DMS53 (cell line): ENCODE measurements at places on chromosomes 7 and 10.

- DNase-seq: peak; percentile 40
These were observed 1177.4 kb upstream of the PHF14 start for GRCh38 chr7:9796241-9796640.

GRCh38 chr10:71999360-72000072 is 35.3 kb downstream of the CHST3 start:
- no peak for DNase-seq

- DNase-seq: no peak
These were observed 2.4 kb downstream of the TCTN3 start for GRCh38 chr10:95691281-95691680.

DNA sequence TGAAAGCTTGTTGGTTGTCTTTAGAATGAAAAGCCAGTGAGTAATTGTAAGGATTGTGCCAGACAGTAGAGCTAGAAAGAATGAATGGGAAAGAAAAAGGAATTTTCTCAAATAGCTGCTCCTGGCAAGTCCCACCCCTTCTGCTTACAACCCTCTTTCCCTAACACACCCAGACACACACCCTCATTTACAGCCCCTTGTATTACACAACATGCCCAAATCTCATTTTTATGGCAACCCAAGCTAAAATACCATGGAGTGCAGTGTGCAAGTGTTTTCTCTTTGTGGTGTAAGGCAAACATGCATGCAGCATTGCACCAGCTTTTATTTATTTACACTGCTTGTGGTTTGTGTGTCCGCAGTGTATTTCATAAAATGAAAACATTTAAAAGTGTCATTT is 1.5 kb downstream of the PRKAR2B start:
- DNase-seq: peak; percentile 27

GRCh38 chr10:122316224-122316884 is 45.3 kb downstream of the BTBD16 start:
- peak; percentile 96 for DNase-seq

- DNase-seq: no peak
These were observed 27.3 kb downstream of the AGAP3 start for GRCh38 chr7:151113344-151114150.

DNA sequence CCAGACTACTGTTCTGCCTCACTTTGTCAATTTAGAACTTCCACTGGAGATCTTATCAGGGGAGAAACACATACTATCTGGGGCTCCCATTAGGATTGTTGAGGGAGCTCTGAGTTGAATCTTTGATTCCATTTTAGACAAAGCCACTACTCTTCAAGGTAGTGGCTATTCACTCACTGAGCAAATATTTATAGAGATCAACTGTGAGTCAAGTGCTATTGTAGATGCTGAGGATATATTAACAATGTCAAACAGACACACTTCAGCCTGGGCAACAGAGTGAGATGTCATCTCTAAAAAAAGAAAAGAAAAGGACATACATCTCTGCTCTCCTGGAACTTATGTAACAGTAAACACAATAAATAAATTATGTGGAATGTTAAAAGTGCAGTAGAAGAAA is 315.3 kb downstream of the PTEN start:
- peak; percentile 94 for DNase-seq

- no peak for DNase-seq
These were observed 53.8 kb downstream of the SMURF1 start for GRCh38 chr7:99089914-99090629.

- no peak for DNase-seq
These were observed 572.5 kb downstream of the ARL4A start for GRCh38 chr7:13259930-13260329.

DNA sequence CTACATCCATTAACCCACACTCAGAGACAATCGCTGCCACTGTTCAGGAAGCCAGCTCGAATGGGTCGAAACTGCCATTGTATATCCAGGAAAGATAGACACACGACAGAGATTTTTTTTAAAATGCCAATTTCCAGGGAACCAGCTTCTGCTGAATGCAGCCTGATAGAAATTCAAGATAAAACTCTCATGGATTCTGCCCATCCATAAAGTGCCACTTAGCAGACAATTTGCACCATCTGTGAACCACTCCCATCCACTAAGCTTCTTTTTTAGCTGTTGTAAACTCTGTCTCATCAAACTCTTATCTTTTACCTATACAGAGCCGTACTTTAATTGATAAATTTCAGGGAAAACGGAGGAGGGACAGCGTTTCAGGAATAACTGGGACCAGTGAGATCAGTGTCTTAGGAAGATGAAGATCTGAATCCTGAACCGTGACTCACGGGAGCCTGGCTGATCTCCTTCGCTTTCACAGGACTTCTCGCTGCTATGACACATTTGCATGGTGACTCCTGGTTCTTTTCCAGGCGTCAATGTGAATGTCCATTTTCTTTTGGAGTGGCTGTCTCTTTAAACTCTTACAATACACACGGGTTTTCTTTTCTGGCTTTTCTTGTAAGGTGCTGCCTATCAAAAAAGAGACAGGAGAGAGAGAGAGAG is 103.4 kb downstream of the FAM204A start:
- peak; percentile 14 for DNase-seq

DNA sequence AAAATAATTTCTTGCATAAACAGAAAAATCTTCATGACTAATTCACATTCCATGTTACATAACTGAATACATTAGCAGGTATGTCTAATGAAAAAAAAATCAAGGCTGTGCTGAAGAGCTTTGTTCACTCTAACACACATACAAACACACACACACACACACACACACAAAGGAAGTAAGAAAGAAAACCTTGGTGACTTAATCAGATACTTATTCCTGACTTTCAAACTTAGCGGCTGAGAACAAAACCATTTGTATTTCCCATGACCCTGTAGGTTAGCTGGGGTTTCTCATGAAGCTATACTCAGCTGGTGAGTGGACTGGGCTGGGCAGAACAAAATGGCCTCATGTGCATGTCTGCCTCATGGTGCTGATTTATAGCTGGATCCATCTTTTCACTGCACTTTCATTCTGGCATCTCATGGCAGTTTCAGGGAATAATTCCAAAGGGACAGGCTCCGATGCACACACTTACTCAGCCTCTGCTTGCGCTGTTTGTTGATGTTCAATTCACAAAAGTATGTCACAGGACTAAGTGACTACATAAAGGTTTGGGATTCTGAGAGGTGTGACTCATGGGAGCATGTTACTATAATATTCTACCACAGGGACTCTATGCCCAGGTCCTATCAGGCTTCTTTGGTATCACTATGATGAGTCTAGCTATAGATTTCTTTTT is 161.2 kb downstream of the PCLO start:
- DNase-seq: peak; percentile 27

- DNase-seq: peak; percentile 99
These were observed 4.6 kb downstream of the LFNG start for GRCh38 chr7:2523941-2524807.

- DNase-seq: peak; percentile 95
These were observed at the start of gene EXOC6 for GRCh38 chr10:92848441-92849233. Gene EXOC6 (plus strand): TSS chr10:92848520. CDS start chr10:92848534, 14 bp downstream.
